ENCODE measurements at places on chromosomes 12 and 14.

- peak; percentile 29 for DNase-seq
Measured at GRCh38 chr12:40752011-40752410, 59.8 kb downstream of the CNTN1 start.

GRCh38 chr12:127485528-127485927 is 781.4 kb upstream of the TMEM132C start:
- DNase-seq = peak; percentile 33

DNA sequence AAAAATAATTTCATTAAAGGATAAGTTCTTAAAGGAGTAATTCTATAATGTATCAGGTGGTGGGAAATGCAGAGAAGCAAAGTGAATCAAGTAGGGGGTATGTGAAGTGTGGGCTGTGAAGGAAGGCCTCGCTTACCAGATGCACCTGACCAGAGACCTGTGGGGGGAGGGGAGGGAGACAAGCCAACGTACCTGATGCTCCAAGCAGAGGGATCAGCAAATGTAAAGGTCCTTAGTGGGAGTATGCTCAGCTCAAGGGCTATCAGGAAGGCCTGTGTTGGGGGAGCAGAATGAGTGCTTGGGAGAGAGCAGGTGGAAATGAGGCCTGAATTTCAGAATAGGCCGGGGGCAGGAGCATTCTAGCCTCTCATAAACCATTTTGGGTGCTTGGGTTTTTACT is 57.1 kb downstream of the ANO4 start:
- DNase-seq = no peak

DNA sequence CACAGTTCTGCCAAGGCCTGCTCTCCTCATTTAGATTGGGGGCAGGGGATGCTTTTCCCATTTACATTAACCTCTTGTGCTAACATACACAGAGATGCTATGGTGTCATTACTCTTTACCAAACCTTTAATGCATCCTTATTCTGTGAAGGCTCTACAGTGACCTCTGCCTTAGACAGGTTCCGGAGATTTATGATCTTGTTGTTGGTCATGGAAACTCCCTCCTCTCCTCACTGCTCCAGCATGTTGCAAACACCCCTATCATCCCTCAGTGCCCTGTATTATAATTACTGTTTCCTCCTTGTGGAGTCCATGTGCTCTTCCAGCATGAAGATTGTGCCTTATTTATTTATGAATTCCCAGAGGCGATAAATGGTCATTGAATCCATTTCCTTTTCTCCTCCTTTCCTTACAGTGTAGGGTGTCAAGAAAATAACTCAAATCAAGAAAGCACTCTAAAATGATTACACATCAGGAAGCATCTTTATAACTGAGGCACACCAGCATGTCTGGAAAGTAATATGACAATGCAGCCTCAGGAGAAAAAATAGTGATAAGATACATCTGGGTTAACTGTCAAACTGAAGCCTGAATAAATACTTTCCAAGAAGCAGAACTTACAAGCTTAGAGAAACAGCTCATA is 37.8 kb downstream of the RTN1 start:
- DNase-seq = no peak

DNA sequence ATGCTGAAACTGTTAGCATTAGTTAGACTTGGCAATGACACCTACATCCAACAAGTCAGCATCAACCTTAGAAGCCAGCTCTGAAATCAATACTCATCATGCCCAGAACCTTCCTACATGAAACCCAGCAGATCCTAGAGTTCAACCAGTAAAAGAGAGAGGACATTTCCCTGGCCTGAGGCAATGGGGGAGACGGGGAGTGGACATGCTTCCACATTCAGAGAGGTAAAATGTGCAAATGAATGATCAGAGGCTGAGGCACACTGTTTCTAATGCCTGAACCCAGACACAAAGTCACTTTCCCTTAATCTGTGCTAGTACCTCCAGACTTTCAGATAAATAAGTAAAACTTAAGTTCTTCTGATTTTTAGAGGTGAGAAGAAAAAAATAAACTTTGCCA is 34.5 kb downstream of the ERO1A start:
- no peak for DNase-seq

- no peak for DNase-seq
Measured at GRCh38 chr12:80325167-80325959, 118.7 kb upstream of the PTPRQ start.

GRCh38 chr14:96167224-96168148 is 37.2 kb upstream of the BDKRB2 start:
- DNase-seq = no peak

DNA sequence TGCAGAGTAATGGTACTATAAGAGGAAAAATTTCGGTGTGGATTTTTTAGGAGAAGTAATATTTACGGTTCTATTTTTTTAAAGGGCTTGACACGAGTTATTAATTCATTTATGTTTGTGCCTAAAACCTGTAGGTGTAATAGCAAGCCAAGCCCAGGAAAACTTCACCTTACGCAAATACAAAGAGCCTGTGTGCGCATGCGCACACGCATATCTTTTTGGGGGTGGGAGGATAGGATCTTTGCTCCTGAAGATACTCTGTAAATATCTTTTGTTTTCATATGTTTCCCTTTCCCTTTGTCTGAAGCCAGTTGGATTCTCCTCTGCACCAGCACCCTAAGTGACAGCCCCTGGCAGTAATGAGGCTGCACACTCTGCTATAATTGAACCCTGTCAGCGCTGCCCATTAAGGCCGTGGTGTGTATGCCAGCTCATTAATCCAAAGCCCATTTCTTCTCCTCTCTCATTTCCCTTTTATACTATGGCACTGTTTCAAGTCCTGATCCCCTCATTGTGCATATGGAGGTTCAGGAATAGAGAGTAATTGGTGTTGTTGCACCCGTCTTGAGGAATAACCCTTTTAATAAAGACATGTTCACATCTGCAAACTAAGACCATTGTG is 327.2 kb upstream of the E2F7 start:
- DNase-seq = no peak

GRCh38 chr14:46048127-46048526 is 603.5 kb downstream of the RPL10L start:
- peak; percentile 62 for DNase-seq

Measured in urothelium cell line (cell line).